8988T (cell line): ENCODE measurements at places on chromosomes 3 and 15.

DNA sequence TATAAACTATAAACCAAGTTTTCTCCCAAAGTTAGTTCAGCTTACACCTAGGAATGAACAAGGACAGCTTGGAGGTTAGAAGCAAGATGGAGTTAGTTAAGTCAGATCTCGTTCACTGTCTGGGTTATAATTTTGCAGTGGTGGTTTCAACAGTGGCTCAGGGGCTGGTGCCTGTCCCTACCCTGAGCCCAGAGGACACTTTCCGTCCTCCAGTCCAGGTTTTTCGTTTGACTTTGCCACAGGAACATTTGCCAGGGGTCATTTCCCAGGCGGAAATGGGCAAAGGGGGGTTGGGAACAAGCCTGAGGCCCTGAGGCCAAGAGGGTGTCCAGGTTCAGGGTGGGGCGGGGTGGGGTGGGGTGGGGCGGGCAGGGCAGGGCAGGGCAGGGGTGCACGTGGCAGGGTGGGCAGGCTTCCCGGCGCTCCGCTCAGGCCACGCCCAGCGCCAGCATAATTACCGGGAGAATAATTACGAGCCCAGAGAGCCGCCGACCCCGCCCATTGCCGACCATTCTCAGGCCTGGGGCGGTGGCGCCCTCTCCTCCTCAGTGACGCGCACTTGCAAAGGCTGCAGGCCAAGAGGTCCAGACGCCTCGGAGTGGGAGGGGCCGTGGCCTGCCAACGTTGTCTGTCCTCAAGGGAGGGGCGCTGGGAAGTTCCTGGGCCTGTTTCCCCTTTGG, 70.4 kb downstream of the KLF13 start:
- no peak for DNase-seq

DNA sequence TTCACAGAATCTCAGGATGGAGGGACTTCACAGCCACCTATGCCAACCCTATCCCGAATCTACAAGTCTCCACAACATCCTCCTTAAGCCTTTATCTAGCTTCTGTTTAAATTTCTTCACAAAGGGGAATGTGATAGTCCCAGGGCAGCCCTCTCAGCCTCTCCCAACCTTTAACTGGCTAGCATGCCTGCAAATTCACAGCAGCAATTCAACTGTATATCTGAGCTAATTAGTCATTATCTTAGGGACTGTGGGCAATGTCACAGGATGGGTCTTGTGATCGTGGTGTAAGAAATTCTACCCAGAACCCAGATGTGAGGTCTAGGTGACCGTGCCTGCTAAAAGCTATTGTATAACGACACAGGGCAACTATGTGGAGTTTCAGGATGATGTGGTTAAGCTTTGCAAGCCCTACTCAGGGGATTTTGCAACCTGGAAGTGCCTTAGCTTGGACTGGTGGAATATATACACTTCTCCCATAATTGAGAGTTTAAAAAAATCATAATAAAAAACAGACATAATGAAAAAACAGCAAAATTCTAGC, 65.5 kb upstream of the FBN1 start:
- no peak for DNase-seq

DNA sequence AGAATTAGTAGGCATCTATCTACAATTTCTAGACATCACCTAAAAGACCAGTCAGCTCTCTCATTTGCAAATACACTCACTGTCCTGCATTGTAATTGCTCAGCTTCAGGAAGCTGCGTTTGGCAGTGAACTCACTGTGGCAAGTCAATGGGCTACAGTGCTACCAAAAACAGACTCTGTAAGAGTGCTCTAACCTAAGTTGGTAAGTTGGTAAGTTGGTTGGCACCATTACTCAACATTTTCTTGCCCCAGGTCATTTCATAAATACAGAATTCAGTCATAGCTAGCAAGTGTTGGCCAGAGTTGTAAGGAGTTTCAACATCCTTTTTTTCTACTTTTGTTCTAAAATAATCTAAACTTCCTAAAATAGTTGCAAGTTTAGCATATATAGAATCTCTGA, 466.3 kb downstream of the NAALADL2 start:
- no peak for DNase-seq

GRCh38 chr3:18743761-18744160, 318.6 kb upstream of the SATB1 start:
- DNase-seq, result no peak

- no peak for DNase-seq
Observed at GRCh38 chr3:23547905-23548650, 257.7 kb upstream of the UBE2E1 start.

GRCh38 chr3:57999417-58000115, 8.7 kb upstream of the FLNB start:
- no peak for DNase-seq
